ENCODE measurements at places on chromosomes 16 and 17. TPM values are rescaled to one million over a fixed set of nuclear protein-coding genes. Genes with fewer than 3 reads are reported as not detected.

GRCh38 chr16:15642557-15643047 lies 352 bp downstream of the MARF1 start:
- peak overlapping the region; percentile 86 for H3K4me3 ChIP-seq
- peak overlapping the region; percentile 99 for H3K27ac ChIP-seq
- no peaks in the 10 kb centered on the region for H3K27me3 ChIP-seq
- H3K4me1 ChIP-seq = peaks cover 7% of the 10 kb centered on the region
- DNase-seq = peak; percentile 67

GRCh38 chr17:58329035-58329809 lies 627 bp upstream of the TSPOAP1 start:
- DNase-seq = no peak
- H3K4me1 ChIP-seq = no peaks in the 10 kb centered on the region
- no peak overlapping the region for H3K4me3 ChIP-seq
- no peaks in the 10 kb centered on the region for H3K36me3 ChIP-seq
- no peak overlapping the region for H3K27ac ChIP-seq

DNA sequence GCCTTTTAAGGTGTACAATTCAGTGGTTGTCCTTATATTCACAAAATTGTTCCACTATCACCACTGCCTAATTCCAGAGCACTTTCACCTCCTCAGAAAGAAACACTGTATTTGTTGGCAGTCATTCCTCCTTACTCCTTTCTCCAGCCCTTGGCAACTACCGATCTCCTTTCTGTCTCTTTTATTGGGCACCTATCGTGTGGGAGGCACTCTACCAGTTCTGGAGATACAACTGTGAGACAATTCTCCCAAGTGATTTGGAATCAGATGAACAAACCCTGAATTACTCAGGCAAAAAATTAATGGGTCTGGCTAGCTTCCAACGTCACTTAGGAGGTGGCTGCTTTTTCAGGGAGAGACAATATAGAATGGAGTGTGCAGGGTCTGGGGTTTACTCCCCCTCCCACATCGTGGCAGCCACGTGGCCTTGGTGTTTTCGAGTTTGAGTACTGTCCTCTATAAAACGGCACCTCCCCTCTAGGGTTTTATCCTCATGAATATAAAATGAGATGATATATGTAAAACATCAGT lies 63.9 kb downstream of the SHISA9 start:
- DNase-seq = no peak
- no peak overlapping the region for H3K27ac ChIP-seq
- H3K36me3 ChIP-seq = no peaks in the 10 kb centered on the region
- H3K4me1 ChIP-seq = no peaks in the 10 kb centered on the region

DNA sequence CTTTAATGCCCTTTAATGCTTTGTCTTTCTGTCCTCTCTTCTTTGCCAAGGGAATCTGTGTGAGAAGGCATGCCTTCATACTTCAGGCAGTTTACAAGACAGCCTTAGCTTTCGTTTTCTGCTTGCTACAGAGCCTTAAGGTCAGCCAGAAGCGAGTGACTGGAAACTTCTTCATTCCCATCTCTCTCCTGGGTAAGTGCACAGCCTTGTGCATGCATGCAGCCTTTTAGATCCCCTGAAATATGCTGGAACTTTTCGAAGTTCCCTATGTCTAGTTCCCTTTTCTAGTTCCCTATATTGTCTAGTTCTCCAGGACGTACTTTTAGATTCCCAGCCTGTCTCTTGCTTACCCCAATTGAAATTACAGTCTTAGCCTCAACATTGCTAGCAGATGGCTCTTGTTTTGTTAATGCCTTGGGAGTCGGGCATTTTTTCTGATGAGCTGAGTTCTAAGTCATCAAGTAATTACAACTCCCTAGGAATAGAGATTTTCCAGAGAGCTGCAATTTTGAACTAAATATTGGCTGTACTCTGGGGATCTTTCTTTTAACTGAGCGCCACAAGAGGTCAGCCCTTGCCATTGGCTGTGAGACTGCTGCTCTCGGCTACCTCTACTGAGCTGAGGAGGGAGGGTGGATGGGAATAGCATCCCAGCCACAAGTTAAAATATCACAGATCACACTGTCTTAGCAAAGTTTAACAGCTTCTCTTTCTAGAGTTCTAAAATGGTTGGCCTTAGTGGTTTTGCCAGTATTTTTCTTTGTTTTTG lies 22.7 kb upstream of the PPM1D start:
- peak overlapping the region; percentile 62 for H3K27ac ChIP-seq
- H3K36me3 ChIP-seq = no peaks in the 10 kb centered on the region
- H3K4me3 ChIP-seq = peak overlapping the region; percentile 56

DNA sequence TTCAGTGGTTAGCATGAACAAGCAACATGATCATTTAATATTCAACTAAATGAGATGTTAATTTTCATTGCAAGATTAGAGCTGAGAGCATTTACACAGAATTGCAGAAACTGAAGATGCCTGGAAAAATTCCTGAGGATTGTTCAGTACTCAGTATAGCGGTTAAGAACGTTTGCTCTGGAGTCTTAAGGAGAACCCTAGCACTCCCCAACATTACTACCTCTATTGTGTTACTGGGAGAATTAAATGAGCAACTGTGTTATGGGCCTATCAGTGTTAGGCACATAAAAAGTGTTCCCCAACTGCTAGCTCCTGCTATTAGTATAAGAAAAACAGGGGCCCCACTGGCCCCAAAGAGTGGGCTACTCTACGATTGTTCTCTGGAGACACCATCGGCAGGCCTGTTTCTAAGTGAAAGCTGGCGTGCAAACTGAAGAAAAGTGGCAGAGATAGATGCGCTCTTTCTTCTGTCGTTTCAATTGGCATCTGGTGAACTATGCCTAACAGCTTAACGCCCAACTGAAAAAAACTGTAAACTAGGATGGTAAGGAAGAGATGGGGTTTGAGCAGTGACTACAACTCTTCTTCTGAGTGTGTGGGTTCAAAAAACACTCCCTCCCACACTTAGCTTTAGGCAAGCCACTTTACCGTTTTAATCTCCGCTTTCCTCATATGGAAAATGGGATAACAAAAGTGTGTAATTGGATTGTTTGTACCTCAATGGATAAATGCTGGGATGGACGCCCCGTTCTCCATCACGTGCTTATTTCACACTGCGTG lies 1.3 kb downstream of the CDR2 start:
- no peak for DNase-seq
- no peaks in the 10 kb centered on the region for H3K27me3 ChIP-seq
- H3K4me1 ChIP-seq = peaks cover 6% of the 10 kb centered on the region
- no peak overlapping the region for H3K27ac ChIP-seq

DNA sequence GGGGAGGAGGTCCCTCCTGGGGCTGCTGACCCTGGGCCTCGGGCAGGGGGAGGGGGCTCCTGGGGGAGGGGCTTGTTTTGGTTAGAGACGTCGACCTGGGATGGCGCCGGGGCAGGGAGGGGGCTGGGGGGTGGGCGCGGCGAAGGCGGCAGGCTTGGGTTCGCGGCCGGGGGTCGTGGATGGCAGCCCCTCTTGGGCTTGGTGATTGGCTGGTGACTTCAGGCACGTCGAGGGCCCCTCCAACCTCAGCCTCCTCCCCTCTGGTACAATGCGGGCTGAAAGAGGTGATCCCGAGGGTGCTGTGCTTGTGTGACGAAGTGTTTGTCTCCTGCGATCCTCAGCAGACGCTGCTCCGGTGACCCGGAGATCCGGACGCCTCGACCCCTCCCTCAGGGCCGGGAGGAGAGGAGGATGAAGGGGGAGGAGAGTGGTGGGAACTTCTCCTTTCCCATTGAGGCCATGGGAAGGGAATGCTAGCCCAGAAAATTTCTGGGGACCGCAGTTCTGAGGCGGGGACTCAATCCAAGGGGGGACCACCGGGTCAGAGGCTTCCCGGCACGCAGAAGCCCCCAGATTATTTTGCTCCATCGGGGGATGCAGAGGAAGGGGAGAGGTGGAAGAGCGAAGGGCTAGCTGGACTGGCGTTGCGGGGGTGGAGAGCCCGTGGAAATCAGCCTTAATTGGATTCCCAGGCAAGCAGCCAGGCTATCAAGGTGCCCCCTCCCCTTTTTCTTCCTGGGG lies 43.9 kb downstream of the RAI1 start:
- no peaks in the 10 kb centered on the region for H3K36me3 ChIP-seq
- H3K27ac ChIP-seq = peak overlapping the region; percentile 38
- no peaks in the 10 kb centered on the region for H3K27me3 ChIP-seq
- peaks cover 36% of the 10 kb centered on the region for H3K4me1 ChIP-seq
- H3K4me3 ChIP-seq = peak overlapping the region; percentile 53
- DNase-seq = no peak

- H3K36me3 ChIP-seq = no peaks in the 10 kb centered on the region
- H3K27ac ChIP-seq = peak overlapping the region; percentile 65
- H3K4me1 ChIP-seq = peaks cover 36% of the 10 kb centered on the region
- no peak for DNase-seq
- no peak overlapping the region for H3K4me3 ChIP-seq
Observed at GRCh38 chr17:61323909-61324868, 75.5 kb upstream of the TBX2 start.

DNA sequence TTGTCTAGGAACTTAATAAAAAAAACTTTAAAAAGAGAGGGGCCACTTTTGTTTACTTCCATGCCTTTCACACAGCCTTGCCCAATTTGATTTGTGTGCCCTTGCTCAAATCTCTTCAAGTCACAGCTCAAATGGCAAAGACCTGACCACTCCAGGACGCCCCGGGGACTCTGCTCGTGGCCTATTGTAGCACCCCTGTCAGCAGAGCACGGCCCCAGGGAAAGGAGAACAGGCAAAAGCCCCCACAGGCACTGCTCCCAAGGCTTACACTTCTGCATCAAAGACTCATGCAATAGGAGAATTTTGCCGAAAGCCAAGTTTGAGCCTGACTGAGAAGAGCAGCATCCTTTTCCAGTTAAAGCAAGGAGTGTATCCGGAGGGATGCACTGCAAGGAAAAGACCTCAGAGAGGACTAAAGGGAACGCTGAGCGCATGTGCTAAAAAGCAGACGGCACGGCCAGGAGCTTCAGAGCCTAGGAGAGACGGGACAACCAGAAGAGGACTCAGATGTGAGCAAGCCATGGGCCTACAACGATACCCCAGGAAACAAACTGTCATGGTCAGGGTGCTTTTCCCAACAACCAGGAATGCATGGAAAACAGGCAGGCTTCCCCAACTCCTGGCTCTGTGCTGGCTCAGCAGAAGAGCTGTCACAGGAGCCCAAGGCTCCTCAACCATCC lies 8.2 kb downstream of the CREBBP start:
- DNase-seq = no peak
- no peaks in the 10 kb centered on the region for H3K27me3 ChIP-seq
- no peaks in the 10 kb centered on the region for H3K36me3 ChIP-seq
- peaks cover 97% of the 10 kb centered on the region for H3K4me1 ChIP-seq

Gene IGF2BP1
- total RNA-seq = not detected

Gene CSH1
- not detected for total RNA-seq
